ENCODE measurements at places on chromosomes 7 and 10.

GRCh38 chr10:52483587-52483986 is 169.5 kb downstream of the DKK1 start:
- DNase-seq, result no peak

DNA sequence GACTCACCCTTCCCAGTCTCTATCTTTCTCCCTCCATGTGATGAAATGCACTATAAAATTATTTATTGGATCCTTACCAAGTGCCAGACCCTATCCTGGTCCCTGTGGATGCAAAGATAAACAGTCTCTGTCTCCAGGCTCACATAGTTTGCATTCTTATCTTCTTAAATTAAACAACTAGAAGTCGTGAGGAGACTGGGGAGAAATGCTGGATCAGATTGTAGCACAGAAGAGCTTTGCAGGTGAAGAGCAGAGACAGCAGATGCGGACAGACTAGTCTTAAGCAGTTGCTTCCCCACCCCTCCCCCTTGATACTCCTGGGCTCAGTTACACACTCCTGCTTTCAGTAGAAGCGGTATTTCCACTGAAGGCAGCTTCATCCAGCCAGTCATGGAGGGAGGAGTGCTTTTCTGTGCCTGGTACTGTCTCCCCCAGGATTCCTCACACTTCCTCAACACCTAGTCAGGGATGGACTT is 20.8 kb upstream of the CDK1 start:
- no peak for DNase-seq

GRCh38 chr10:48587101-48587500 is 17.8 kb downstream of the ARHGAP22 start:
- DNase-seq, result no peak

DNA sequence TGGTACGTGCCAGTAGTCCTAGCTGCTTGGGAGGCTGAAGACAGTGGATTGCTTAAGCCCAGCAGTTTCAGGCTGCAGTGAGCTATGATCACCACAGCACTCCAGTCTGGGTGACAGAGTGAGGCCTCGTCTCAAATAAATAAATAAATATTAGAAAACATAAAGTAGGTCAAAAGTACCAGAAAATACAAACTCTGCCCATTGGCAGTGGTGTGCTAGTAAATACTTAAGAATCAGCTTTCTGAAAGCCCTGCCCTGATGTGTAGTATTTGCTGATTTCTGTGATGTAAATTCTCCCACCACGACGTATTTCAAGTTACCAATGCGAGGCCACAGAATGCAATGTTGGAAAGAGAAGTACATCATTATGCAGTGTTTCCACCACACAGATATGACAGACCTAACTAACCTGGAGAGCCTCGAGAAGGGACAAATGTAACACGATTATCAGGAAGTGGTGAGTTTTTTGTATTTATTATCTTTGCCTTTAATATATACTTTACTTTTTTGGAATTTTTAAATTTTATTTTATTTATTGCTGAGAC is 11.8 kb upstream of the MAP3K8 start:
- no peak for DNase-seq

DNA sequence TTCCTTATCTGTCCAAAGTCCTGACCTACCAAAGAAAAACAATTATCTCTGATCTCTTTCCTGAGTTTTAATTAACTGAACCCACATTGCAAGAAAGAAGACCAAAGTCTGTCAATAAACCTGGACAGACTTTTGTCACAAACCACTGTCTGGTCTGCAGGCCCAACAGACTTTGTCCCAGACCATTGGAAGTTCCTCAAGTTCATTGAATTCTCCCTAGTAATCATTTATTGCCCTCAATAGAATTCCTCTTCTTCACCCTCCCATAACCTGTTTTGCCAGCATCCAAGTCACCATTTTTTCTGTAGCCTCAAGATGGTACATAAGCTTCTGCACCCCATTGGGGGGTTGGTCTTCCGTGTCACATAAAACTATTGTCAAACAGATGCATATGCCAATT is 3.9 kb upstream of the DNMBP start:
- no peak for DNase-seq

DNA sequence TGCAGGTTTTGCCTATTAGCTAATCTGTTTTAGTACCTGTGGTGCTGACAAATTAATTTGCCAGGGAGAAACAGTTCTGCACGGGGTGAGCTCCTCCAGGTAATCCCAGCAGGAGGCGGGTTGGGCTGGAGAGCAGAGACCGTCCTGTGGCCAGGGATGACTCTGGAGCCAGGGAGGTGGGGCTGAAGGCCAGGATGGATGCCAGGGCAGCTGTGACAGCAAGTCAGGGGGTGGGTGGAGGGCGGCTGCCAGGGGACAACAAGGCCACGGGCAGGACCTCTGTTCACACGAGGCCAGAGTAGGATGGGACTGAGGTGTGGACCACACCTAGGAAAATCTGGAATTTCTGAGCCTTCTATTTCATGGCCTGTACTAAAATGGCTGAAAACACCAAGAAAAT is 48.9 kb downstream of the C10orf143 start:
- no peak for DNase-seq

GRCh38 chr10:100715445-100716385 is 29.7 kb upstream of the PAX2 start:
- DNase-seq, result no peak

Measured in progenitor cell of endocrine pancreas (in vitro differentiated cells).